Globus pallidus (tissue), 1 donor: ENCODE measurements at places on chromosomes 5 and 9.

- DNase-seq, result peak; percentile 74
Observed at GRCh38 chr9:129141066-129142041, 30.1 kb downstream of the PTPA start.

DNA sequence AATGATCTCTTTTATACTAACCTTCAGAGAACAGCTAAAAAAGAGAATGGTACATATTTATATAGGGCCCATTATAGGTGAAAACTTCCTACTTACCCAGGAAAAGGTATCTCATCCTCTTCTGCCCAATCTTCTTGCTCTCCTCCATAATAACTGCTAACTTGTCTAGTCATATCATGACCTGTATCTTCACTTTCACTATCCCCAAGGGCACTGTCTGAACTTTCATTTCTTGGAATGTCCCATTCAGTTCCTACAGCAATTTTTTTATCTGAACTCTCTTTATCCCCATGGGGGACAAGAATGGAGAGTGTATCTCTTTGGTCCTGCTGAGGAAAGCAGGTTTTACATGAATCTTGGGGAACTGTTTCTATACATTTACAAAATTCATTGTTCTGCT is 36.4 kb upstream of the RAPGEF6 start:
- DNase-seq, result peak; percentile 25

- DNase-seq, result no peak
Observed at GRCh38 chr9:119020730-119021333, 348.4 kb downstream of the BRINP1 start.

DNA sequence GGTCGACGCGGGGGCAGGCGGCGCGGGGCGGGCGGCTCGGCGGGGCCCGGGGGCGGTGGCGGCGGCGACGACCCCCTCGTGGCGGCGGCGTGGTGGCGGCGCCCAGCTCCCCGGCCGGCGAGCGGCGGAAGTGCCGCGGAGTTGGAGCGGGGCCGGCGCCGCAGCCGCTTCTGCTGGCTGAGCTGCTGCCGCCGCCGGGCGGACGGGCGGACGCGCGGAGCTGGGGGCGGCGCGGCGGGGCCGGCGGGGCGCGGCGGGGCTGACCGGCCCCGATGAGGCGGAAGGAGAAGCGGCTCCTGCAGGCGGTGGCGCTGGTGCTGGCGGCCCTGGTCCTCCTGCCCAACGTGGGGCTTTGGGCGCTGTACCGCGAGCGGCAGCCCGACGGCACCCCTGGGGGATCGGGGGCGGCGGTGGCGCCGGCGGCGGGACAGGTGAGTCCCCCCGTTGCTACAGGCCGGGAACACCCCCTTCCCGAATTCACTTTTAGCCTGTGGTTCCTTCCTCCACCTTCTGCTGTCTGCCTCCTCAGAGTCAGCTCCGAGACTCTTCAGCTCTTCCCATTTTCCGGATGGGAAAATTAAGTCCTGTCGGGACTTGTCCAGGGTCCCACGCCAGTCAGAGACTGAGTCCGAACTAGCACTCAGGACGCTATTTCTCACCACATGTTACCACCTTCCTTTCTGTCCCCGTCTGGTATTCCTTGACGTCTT is at the start of gene GALNT10:
TSS of gene GALNT10 (plus strand) at position 139 of the 710 bp plus-strand sequence. CDS start at position 273, 134 bp downstream.
- peak; percentile 67 for DNase-seq

- no peak for DNase-seq
Observed at GRCh38 chr5:167952278-167952995, 339.0 kb upstream of the WWC1 start.

DNA sequence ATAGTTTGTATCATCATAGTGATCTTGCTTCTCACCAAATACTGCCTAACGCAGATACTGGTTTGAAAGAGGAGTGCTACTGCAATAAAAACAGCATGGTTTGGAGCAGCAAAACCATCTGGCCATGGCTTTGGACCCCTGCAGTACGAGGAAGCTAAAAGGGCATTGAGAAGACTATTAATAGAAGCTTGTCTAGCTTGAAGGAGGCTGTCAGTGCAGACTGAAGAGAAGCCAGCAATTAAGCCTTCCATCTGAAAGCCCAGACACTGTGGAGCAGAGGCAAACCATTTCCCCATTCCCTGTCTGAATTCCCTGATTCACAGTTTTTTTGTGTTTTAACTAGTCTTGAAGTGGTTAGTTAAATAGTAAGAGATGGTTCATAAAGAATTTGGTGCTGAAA is 281.6 kb downstream of the PTPRD start:
- no peak for DNase-seq

DNA sequence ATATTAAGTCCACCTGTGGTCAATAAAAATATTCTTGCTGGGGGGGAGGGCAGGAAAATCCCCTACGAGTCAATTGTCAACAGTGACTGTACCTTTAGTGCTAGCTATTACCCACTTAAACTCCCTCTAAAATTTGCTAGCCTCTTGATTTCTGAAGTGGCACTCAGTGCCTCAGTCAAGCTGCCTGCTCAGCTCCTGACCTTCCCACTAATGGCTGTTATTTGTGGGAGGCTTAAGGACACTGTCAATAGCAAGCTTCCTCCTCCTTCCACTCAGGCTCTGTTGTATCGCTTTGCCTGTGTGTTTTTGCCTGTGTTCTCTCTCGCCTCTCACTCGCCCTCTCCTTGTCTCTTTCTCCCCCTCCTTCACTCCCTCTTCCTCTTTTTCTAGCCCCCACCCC is 140.8 kb downstream of the BNC2 start:
- no peak for DNase-seq

DNA sequence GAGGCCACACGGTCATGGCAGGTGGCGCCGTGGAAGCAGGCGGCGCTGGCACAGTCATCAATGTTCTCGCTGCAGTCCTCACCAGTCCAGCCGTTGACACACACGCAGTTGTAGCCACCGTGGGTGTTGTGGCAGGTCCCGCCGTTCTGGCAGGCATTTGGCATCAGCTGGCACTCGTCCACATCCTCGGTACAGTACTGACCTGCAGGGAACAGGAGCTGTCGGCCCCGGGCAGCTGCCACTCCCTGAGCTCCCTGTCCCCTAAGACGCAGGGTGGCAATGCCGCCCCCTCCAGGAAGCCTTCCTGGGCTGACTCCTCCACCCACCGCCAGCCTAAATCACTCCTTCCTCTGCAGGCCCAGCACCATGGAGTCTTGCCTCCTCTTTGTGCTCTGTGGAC is 27.2 kb downstream of the NOTCH1 start:
- no peak for DNase-seq

DNA sequence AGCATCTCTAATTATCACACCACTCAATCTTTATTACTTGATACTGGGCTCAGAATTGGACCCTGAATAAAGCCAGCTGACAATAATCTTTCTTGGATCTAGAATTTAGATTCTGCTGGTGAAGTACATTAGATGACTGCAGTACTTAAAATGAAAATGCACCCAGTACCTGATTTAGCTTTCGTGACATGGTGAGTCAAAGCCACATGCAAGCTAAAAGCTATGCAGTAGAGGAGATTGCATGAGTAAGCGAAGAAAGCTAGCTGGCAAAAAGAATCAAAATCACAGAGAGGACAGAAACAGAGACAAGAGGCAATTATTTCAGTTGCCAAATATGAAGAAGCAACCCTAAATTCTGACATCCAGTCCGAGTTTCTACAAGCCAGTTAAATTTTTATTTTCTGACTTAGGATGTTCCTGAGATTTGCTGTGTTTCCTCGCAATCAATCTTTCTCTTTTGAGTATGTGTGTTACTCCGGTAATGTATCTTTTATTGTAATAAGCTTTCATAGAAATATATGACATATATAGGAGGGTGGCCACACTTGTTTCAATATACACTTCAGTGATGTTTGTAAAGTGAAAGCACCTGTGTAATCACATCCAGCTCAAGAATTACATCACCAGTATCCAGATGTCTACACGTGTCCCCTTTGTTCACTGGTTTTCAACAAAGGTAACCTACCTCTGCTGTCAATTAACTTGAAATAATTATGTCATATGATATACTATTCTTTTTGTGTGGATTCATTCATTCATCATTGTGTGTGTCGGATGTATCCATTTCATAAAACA is 101.7 kb downstream of the CDH18 start:
- no peak for DNase-seq

DNA sequence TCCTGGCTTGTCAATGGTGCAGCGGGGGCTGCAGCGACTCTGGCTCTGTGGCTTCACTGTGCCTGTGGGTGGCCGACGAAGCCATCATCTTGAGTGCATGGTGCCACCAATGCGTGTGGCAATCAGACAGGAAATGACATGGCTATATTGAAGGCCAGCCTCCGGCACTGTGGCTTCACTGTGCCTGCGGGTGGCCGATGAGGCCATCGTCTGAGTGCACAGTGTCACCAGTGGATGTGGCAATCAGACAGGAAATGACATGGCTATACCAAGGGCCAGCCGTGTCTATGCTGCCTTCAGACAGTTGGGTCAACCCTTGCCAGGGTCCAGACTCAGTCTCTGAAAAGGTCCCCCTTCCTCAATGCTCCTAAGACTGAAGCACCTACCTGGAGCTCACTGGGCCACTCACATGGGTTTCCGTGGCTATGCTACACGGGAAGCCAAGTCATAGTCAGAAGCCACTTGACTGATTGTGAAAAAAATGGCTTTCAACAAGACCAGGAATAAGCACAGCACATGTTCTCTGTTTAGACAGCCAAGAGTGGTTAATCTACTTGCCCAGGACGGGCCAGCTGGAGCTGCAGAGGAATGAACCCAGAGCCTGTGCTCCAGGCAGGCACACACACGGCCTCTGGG is 67.5 kb upstream of the S1PR3 start:
- no peak for DNase-seq

- peak; percentile 33 for DNase-seq
Observed at GRCh38 chr5:126003309-126003708, 419.9 kb upstream of the GRAMD2B start.
